ENCODE measurements at places on chromosomes 11 and 22.

DNA sequence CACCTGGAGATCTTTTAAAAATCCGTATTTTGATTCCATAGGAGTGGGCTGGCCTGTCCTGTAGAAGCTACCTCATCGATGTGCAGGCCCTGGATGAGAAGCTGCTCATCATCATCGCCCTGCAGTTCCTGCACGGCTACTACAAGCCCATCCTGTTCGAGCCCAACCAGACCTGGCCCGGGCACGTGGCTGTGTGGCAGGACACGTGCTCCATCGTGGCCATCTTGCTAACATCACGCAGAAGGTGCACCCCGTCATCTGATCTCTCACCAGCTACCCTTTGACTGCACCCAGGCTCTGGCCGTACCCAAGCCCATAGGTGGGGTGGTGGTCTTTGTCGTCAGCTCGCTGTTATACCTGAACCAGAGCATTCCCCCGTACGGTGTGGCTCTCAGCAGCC, 14.2 kb upstream of the SLC5A4 start:
- no peak for DNase-seq

- DNase-seq, result no peak
Observed at GRCh38 chr11:102115557-102115956, 5.3 kb downstream of the YAP1 start.

- peak; percentile 96 for DNase-seq
Observed at GRCh38 chr11:46845740-46846509, at the start of gene CKAP5. Gene CKAP5 (minus strand): TSS chr11:46846280. CDS start chr11:46821231, 25,049 bp downstream.

DNA sequence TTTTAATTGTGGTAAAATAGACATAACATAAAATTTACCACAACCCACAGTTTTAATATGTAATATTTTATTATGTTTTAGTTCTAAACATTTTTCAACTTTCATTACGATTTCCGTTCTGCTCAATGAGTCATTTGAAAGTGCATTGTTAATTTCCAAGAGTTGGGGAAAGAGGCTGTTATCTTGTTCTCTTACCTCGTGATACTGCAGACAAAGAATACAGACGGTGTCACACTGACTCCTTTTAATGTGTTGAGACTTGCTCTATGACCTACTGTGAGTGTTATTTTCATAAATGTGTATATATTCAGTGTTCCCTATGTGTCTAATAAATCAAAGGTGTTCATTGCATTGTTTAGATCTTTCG, 10.8 kb upstream of the RAC2 start:
- DNase-seq, result no peak

DNA sequence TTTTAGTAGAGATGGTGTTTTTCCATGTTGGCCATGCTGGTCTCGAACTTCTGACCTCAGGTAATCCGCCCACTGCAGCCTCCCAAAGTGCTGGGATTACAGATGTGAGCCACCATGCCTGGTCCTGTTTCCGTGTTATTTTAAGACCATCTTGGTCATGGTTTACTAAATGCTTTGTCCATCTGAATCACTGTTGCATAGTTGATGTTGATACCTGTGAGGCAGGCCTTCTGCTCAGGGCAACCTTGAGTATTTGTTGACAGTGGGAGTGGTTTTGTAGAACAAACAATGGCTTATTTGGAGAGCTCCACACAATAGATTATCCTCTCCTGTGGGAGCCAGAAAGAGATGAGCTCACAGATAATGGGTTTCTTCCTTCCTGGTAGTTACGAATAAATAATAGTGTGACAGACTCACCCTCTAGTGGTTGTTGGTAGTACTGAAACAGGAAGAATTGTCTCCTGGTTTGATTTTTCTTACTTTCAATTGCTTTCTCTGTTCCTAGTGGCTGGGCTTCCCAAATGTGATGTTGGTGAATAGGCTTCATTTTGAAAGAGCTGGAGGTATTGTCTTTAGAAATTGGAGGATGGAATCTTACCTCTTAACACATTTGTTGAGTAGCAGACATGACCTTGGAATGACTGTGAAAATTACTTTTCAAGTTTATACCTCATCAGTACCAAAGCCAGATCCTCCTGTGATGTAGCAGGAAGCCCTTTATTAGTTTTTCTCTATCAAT, 39.0 kb downstream of the CTNND1 start:
- DNase-seq, result peak; percentile 82

DNA sequence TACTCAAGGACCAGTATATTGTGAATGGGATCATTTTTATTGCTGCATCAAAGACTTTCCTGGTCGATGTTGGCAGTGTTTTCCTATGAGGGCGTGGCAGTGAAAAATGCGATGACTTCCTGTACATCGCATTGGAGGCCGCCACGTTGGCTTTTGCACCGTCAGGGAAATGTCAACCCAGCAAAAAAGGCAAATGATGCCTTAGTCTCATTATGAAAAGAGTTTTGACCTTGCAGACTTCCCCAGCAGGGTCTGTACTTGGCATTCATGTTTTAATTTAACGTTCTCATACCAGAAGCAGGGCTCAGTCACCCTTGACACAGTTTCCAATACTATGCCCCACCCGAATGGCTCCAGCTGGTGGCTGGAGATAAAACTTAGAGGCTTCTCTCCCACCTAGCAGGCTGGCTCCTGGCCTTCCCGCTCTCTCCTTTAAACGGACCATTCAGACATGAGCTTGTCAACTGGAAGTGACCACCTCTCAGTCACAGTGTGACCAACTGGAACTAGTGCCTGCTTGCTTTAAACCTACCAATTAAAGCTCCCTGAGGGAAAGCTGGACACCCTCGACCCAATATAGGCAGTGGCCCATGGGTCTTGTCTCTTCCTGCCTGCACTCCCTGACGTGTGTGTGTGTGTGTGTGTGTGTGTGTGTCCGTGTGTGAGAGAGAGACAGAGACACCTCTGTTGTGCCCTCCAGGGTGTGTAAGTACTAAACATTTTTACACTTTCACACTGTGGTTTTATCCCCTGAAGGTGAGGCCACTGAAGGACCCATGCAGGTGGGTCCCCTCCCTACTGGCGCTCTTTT, 8.7 kb upstream of the GDPD5 start:
- DNase-seq, result no peak

DNA sequence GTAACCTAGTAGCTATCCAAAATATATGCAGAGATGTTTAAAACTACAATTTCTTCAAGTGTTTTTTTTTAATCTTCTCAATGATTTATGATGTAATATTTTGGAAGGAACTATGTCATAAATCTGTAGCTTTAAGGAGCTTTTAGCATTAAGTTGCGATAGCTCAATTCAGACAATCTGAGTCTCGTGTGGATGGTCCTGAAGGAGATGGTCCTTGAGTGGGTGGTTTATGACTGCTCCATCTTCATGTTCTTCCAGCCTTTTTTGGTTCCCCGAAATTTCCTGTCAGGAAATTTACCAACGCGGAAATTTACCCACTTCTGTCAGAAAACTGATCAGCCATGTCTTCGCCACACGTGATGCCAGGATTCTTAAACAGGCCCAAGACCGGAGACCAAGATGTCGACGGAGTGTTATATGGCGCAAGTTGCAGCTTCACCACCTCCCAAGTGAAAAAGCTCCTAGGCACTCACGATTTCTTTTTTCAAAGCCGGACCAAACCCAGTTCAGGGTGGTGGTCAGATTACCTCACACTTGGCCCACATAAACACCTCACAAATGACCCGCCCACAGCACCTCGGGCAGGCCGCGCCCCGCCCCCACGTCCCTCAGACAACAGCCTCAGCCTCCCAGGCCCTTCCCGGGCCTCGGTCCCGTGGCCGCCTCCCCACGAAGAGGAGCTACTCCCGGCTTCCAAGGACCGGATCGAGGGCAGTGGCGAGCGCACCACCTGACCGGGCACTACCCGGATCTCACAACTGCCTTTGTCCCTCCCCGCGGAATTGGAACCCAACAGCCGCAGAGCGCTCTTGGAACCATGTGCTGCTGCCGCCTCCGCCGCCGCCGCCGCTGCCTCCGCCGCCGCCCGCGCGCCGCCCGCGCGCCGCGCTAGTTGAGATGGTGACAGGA, at the start of gene MORC2:
TSS of gene MORC2 (minus strand) at position 760 of the 909 bp plus-strand sequence. CDS start 885 bp downstream, outside the sequence.
- no peak for DNase-seq

GRCh38 chr11:134152696-134153095, 71.1 kb downstream of the NCAPD3 start:
- no peak for DNase-seq

- no peak for DNase-seq
Observed at GRCh38 chr11:111819161-111819828, 52.1 kb downstream of the ALG9 start.

- no peak for DNase-seq
Observed at GRCh38 chr11:26987731-26988130, 6.2 kb upstream of the FIBIN start.

- DNase-seq, result no peak
Observed at GRCh38 chr11:20201231-20201630, 41.0 kb upstream of the DBX1 start.

GRCh38 chr22:35971456-35972119, 57.0 kb downstream of the RBFOX2 start:
- no peak for DNase-seq

- no peak for DNase-seq
Observed at GRCh38 chr22:20405931-20406685, 12.2 kb downstream of the ZNF74 start.

DNA sequence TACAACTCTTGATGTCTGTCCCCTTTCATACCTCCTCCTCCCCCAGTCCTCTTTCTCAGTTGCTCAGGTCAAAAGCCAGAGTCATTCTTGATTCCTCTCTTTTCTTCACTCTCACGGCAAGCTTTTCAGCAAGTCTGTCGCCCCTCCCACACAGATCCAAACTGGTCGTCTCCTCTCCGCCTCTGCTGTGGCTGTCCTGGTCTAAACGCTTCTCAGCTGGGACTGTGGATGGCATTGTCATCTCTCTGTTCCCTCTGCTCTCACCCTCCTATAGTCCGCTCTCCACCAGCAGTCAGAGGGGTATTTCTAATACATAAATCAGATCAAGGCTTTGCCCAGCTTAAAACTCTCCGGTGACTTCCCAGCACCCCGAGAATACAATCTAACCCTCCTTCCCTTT, 46.8 kb upstream of the SPATA19 start:
- DNase-seq, result no peak

GRCh38 chr11:107702723-107703122, 9.1 kb downstream of the SLN start:
- DNase-seq, result no peak

DNA sequence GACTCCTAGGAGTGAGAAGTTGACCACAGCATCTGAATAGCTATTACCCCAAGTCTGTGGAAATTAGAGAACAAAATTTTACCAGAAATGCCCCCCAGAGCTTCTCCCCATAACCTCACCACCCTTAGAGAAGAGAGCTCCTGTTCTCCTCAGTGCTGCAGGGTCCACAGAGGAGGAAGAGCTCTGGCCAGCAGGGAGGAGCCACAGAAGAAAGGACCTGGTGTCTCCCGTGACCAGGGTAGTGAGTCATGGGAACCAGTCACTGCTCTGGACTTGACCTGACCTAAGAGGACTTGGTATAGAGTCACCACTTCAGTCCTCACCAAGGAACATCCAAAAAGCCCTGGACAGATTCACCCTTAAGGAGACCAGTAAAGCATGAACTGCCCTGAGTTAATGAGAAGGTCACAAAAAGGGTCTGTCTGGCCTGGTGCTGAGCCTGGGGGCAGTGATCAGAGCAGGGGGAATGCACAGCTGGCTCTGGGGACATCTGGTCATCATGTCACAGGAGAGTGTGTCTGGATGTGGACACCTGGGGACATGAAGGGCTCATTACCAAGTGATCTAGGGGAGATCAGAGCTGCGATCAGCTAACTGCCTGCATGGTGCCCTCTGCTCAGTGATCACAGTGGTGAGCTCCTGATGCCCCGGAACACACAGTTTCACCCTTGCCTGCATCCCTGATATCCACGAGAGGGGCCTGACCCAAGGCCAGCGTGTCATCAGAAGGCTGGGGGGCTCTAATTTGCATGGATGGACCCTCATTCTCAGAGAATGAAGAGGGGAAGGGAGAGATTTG, 103.3 kb upstream of the TOP3B start:
- no peak for DNase-seq

DNA sequence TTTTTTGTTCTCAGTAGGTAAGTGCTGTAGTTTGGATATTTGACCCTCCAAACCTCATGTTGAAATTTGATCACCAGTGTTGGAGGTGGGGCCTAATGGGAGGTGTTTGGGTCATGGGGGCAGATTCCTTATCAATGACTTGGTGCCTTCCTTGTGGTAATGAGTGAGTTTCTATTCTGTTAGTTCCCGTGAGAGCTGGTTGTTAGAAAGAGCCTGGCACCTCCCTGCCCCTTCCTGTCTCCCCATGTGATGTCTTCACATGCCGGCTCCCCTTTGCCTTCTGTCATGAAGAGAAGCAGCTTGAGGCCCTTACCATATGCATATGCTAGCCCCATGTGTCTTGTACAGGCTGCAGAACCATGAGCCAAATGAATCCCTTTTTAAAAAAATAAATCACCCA, 138.3 kb downstream of the TMEM135 start:
- DNase-seq, result no peak

GRCh38 chr11:12200991-12201985, 90.9 kb downstream of the MICAL2 start:
- DNase-seq, result no peak

GRCh38 chr22:24554313-24555164, at the start of gene GUCD1:
Gene GUCD1 (minus strand): TSS chr22:24555138. CDS start chr22:24554991, 147 bp downstream.
- no peak for DNase-seq

DNA sequence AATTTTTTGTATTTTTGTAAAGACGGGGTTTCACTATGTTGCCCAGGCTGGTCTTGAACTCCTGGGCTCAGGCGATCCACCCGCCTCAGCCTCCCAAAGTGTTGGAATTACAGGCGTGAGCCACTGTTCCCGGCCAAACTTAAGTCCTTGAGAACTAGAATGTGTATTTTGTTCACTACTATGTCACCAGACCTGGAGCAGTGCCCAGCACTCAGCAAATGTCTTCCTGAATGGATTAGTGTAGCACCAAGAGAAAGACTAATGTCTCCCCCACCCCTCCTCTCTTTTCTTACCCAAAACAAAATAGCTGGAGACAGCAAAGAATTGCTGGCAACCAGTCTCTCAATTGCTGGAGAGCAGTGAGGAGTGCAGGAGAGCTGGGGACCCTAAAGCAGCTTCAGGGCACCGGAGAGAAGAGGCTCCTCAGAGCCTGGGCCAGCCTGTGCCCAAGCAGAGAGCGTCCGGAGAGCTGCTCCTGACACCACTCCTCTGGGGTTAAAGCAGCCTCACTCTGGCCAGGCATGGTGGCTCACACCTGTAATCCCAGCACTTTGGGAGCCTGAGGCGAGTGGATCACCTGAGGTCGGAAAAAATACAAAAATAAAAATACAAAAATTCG, 14.9 kb downstream of the SLC25A18 start:
- no peak for DNase-seq

GRCh38 chr11:35676611-35676965, 14.0 kb downstream of the TRIM44 start:
- DNase-seq, result no peak

- DNase-seq, result no peak
Observed at GRCh38 chr11:12698048-12698447, 23.8 kb downstream of the TEAD1 start.

Data from NCI-H1417 (cell line).